Thyroid gland (tissue), 4 donors: ENCODE measurements at places on chromosomes 12 and 14. TPM values are rescaled to one million over a fixed set of nuclear protein-coding genes. Genes with fewer than 3 reads are reported as not detected.
A peak's percentile ranks its signal among the peaks of the same experiment; 100 is the strongest.

DNA sequence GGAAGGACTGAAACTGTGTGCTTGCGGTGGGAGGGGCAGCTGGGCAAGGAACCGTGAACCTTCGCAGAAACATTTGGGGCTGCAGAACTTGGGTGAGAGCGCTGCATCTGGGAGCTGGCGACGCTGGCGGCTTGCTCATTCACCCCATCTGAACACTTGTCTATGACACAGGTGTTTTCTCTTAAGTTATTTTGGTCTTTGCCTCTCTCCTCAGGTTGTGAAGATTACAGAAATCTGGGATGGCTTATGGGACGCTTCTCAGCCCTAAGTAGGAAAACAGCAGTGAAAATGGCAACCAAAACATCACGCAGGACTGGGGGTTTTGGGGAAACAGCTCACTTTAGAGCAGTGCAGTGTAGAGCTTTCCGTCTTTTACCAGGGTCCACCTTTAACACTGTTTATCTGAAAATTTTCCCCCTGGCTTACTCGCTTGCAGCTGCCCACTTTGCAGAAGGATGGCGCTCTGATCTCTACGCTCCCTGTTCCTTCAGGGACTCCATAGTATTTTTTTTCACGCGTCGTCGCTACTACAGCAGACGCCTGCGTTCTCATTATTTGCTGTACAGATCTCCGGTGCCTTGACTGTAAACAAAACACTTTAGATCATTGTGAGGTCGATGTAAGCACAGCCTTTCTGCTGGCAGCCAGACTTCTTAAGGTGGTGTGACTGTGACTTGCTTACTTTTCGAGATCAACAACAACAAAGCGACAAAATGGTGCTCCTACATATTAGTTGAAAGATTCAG lies 2.7 kb upstream of the CDKN1B start:
- H3K4me3 ChIP-seq = no peak overlapping the region
- peak overlapping the region; percentile 100 for H3K27ac ChIP-seq
- no peaks in the 10 kb centered on the region for H3K27me3 ChIP-seq
- H3K4me1 ChIP-seq = peaks cover 30% of the 10 kb centered on the region

GRCh38 chr12:73599268-73599667 lies 938.4 kb upstream of the ATXN7L3B start:
- no peaks in the 10 kb centered on the region for H3K36me3 ChIP-seq
- H3K27ac ChIP-seq = no peak overlapping the region
- no peaks in the 10 kb centered on the region for H3K27me3 ChIP-seq
- no peak for DNase-seq
- no peaks in the 10 kb centered on the region for H3K4me1 ChIP-seq
- H3K4me3 ChIP-seq = no peak overlapping the region

GRCh38 chr12:49698619-49699545 lies 8.3 kb downstream of the FMNL3 start:
- peak overlapping the region; percentile 93 for H3K27ac ChIP-seq
- peak; percentile 62 for DNase-seq
- no peaks in the 10 kb centered on the region for H3K27me3 ChIP-seq
- H3K4me1 ChIP-seq = peaks cover 60% of the 10 kb centered on the region
- no peaks in the 10 kb centered on the region for H3K36me3 ChIP-seq

DNA sequence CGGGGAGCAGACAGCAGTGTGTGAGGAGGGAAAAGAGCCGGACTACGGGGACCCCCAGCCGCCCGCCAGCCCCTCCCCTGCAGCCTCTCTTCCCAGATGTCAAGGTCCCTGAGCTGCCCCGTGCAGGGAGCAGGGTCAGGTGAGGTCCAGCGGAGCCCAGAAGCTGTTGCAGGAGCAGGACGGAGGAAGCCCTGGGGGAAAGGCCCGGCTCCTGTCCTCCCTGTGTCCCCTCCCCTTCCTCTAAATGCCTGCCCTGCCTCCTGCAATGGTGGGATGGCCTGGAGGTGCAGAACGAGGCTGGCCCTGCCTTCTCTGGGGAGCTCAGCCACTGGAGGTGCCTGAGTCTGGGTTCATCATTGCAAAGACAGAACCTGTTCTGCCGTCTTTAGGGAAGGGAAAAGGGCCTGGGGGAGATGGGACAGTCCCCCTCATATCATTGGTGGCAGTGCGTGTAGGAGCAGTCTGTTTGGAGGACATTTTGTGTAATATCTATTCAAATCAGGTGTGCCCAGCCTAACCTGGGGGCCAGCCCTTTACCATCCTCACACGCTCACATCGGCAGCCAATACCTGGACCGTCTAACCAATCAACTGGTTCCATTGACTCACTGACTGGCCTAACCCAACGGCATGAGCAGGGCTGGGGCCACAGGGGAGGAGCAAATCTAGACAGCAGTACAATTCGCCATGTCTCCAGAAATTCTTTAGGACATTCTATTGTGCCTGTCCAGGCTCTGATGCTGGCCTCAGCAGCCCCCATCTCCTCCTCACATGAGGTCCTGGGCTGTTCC lies 364.1 kb upstream of the SFSWAP start:
- H3K4me1 ChIP-seq = no peaks in the 10 kb centered on the region
- no peak overlapping the region for H3K27ac ChIP-seq
- DNase-seq = no peak

GRCh38 chr12:110282300-110282860 lies 1.3 kb downstream of the ATP2A2 start:
- peak overlapping the region; percentile 64 for H3K4me3 ChIP-seq
- no peak for DNase-seq
- H3K4me1 ChIP-seq = peaks cover 28% of the 10 kb centered on the region

- peaks cover 26% of the 10 kb centered on the region for H3K4me1 ChIP-seq
- peak overlapping the region; percentile 81 for H3K27ac ChIP-seq
- peaks cover 26% of the 10 kb centered on the region for H3K36me3 ChIP-seq
- no peak overlapping the region for H3K4me3 ChIP-seq
- no peaks in the 10 kb centered on the region for H3K27me3 ChIP-seq
These were observed 36.3 kb upstream of the NPFF start for GRCh38 chr12:53543539-53543938.

DNA sequence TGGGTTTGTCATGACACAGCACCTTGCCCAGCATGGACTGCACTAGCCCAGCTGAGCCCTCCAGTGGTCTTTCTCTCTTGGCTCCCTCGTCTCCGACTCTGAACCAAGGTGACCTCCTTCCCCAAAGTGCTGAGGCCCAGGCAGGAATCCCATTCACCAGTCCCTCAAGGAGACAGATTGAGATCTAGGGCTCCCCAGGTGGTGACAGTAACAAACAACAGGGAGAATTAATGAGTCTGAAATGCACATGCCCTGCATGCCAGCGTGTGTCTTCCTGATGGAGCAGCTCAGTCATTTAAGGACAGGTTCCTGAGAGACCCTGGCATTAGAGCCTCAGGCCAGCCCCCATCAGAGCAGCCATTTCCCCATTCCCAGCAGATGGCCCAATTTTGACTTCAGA lies 51.4 kb upstream of the OAS1 start:
- no peaks in the 10 kb centered on the region for H3K4me1 ChIP-seq
- H3K27ac ChIP-seq = no peak overlapping the region
- no peak for DNase-seq
- no peaks in the 10 kb centered on the region for H3K36me3 ChIP-seq

DNA sequence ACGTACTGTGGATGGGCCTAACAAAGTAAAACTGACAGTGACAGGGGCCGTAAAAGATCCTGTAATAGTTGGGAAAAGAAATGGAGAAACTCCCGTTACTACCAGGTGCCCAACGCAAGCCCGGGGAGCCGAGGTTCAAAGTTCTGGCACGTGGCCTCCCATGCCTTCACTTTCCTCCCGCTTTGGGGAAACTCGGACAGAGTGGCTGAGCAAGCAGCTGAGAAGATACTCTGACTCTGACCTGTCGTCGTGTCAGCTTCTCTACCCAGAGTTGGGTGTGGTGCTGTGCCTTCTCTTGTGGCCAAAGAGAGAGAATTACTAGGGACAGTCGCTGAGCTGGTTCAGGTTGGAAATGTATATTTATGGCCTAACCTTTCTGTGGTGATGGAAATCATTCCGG lies 1.7 kb downstream of the B4GALNT3 start:
- no peak overlapping the region for H3K4me3 ChIP-seq
- no peak overlapping the region for H3K27ac ChIP-seq
- H3K36me3 ChIP-seq = no peaks in the 10 kb centered on the region
- peaks cover 27% of the 10 kb centered on the region for H3K4me1 ChIP-seq
- H3K27me3 ChIP-seq = no peaks in the 10 kb centered on the region

DNA sequence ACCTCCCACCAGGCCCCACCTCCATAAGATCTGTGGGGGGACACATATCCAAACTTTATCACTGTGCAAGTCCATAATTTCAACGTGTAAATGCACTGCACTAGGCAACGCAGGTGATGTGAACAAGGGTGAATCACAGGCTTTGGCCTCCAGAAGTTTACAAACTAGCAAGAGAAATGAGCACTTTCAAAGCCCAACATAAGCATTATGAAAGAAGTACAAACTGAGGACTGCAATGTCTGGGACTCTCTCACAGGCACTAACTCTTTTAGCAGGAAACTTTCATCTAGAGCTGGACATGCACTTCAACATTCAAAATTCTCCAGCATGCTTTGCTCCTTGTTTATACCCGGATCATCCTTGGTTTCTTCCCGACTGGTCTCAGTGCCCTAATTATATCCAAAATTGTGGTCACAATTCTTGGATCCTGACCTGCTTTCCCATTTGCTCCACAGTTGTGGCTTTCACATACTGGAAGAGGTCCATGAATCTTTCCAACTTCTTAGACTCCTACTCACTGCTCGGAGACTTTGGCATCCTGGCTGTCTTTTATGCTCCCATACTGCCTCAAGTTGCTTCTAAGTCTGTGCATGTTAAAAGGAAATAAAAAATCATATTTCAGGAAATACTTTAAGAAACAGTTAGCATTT lies 44.9 kb upstream of the STRAP start:
- no peak for DNase-seq
- no peaks in the 10 kb centered on the region for H3K27me3 ChIP-seq
- H3K27ac ChIP-seq = no peak overlapping the region
- H3K36me3 ChIP-seq = no peaks in the 10 kb centered on the region
- no peaks in the 10 kb centered on the region for H3K4me1 ChIP-seq

DNA sequence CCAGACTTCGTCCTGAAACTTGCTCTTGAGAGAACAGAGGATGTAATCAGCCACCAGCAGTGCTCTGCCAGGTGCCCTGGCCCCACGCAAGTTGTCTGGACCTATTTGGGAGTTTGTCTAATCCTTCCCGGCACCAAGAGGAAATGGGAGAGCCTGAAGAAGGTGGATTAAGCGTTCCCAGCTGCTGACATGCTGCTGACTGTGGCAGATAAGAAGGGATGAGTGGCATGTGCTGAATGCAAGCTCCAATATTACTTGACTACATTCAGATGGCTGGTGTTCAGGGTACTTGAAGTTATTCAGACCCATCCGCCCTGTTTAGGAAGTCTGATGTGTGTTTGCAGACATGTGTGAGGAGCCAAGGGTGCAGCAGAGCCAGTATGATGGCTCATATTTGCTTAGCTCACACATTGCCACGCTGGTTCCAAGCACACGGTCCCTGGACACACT lies 440.6 kb upstream of the CCDC196 start:
- H3K4me1 ChIP-seq = no peaks in the 10 kb centered on the region
- H3K27ac ChIP-seq = no peak overlapping the region
- no peak for DNase-seq

- no peak overlapping the region for H3K27ac ChIP-seq
- peaks cover 23% of the 10 kb centered on the region for H3K4me1 ChIP-seq
- DNase-seq = no peak
These were observed 3.0 kb upstream of the FOXN3 start for GRCh38 chr14:89419973-89420482.

- no peak for DNase-seq
- H3K36me3 ChIP-seq = no peaks in the 10 kb centered on the region
- no peaks in the 10 kb centered on the region for H3K27me3 ChIP-seq
- H3K4me1 ChIP-seq = no peaks in the 10 kb centered on the region
- no peak overlapping the region for H3K4me3 ChIP-seq
- no peak overlapping the region for H3K27ac ChIP-seq
These were observed 7.0 kb upstream of the B4GALNT3 start for GRCh38 chr12:452667-453210.

DNA sequence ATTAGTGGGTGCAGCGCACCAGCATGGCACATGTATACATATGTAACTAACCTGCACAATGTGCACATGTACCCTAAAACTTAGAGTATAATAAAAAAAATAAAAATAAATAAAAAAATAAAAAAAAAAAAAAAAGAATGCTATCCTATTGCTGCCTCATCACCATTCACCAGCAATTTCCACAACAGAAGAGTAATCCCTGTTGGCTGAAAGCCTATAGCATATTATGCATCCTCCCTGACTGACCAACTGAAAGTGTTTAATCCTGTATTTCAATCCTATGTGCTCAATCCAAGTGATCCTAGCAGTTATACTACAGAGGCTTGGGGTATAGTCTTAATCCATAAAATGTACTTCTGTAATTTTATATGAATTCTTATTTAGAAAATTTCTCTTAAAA lies 18.5 kb downstream of the DICER1 start:
- no peak overlapping the region for H3K4me3 ChIP-seq
- H3K27me3 ChIP-seq = no peaks in the 10 kb centered on the region
- H3K36me3 ChIP-seq = no peaks in the 10 kb centered on the region
- H3K27ac ChIP-seq = no peak overlapping the region
- peaks cover 38% of the 10 kb centered on the region for H3K4me1 ChIP-seq

ADSS1 gene
- total RNA-seq = 18.4 TPM

CHMP4A gene
- total RNA-seq = 44.6 TPM

PTPRR gene
- total RNA-seq = 0.94 TPM

VWF gene
- 169 TPM for total RNA-seq

ACVRL1 gene
- total RNA-seq = 63.7 TPM

HCAR1 gene
- total RNA-seq = 0.92 TPM

SLC25A47 gene
- not detected for total RNA-seq

PPP4R4 gene
- total RNA-seq = 16.2 TPM

BCL11B gene
- 2.8 TPM for total RNA-seq

SLCO1B1 gene
- not detected for total RNA-seq
